ENCODE measurements at places on chromosomes 6 and 20.

- no peak for DNase-seq
Measured at GRCh38 chr6:4346659-4347333, 211.4 kb upstream of the ECI2 start.

DNA sequence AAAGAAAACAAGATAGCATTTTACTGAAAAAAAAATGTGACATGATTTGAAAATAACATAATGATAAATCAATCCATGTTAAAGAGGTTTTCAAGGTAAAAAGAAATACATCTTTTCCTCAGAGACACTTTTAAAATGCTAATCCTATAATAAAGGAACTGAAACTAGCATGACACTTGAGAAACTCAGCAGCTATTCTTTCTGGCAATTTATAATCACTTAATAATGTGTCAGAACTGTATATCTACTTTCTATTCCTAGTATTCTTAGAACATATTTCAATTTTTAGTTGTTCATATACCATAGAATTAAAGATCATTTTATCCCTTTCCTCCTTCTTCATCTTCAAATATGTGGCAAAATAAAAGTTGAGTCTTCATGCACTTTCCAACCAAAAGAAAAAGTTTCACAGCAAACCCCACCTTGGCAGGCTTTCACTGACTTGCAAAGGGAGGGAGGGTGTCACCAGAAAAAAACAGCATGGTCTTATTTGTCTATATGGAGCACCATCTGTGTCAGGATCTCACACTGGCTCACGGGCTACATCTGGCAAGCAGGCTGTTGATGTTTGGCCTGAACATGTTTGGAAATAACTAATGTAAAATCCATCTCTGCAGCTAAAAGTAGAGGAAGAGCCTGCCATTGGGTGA is 48.5 kb downstream of the FHL5 start:
- no peak for DNase-seq

- DNase-seq = no peak
Measured at GRCh38 chr6:24909241-24910216, 26.2 kb downstream of the RIPOR2 start.

DNA sequence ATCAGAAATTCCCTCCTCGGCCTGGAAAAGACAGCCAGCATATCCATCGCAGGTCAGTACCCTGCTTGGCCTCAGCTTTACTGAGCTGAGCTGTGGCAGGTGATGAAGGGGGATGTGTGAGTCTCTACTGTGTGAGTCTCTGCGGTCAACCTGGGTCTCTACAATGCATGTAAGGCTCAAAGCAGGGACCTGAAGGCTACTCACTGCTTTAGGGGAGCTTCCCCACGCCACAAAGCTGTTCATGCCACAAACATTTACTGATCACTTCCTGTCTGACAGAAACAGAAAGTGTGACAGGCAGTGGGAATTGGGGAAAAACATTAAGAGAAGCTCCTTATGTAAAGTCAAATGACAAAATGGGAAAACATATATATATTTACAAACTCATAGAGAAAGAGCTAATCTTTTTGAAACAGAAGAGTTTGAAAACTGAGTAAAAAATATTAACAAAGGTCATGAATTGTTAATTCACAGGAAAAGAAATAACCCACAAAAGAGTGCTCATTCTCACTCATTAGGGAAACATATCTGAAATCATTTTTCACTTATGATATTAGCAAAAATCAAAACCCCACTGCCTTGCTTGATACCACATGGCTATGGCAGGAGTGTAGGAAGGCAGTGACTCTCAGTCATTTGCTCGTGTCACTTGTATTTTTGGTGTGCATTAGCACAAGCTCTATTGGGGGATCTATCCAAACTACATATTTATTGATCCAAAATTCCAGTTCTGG is 5.8 kb downstream of the BTN3A3 start:
- peak; percentile 35 for DNase-seq

DNA sequence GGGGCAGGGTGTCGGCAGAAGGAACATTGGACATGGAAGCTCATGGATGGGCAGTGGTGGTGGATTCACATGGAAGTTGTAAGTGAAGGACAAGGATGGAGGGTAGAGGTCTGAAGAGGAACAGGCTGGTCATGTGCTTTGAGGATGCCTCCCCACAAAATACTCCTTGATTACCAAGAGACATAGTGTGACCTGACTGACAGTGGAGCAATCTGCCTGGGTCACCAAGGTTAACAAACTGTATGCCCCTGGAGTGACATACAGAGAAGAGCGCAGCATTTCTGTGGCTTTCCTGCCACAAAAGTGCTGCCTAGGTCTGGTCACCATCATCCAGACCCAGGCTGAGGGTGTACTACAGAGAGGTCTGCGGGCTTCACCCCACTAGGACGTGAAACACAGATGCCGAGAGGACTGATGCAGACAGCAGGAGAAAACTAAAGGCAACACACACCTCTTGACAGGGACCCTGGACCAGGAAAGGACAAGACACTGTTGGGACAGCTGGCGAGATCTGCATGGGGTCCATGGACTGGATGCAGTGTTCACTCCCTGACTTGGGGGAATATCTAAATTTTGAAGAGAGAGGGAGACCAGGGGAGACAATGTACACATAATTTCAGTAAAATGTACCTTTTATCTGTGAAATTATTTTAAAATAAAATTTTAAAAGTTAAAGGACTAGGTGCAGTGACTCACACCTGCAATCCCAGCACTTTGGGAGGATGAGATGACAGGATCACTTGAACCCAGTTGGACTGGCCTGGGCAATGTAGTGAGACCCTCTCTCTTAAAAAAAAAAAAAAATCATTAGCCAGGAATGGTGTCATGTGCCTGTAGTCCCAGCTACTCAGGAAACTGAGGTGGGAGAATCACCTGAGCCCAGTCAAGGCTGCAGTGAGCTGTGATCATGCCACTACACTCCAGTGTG is 64.9 kb downstream of the CSE1L start:
- no peak for DNase-seq

- no peak for DNase-seq
Measured at GRCh38 chr6:80163754-80164187, 57.3 kb downstream of the BCKDHB start.

- DNase-seq = no peak
Measured at GRCh38 chr6:5671601-5672559, 334.8 kb downstream of the NRN1 start.

DNA sequence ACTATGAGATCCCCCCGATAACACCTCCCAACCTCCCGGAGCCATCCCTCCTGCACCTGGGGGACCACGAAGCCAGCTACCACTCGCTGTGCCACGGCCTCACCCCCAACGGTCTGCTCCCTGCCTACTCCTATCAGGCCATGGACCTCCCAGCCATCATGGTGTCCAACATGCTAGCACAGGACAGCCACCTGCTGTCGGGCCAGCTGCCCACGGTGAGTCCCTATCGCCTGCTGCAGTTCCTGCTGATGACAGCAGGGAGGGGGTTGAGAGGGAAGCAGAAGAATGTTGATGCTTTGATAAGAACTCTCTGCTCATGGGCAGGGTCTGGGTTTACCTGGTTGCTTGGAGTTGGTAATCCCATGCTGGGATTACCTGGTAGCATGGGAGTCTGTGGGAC is 91.9 kb downstream of the TOX2 start:
- DNase-seq = no peak

- peak; percentile 32 for DNase-seq
Measured at GRCh38 chr6:31888276-31889258, 8.9 kb downstream of the EHMT2 start.

DNA sequence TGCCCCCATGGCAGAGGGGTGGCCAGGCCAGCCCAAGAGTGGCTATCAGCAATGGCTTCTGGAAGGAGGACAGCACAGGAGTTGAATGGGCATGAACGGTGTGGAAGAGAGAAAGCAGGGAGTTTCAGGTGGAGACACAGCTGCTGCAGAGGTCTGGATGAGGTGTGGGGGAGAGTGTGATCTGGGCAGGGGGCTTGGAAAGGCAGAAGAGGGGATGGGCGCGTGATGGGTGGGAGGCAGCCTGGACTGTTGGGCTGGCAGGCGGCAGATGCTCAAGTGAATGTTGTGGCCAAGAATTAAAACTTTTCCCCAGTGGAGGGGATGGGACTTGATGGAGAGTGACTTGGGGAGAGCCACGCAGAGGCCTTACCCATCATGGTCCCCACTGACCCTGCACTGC is 46.5 kb downstream of the TOX2 start:
- no peak for DNase-seq

GRCh38 chr20:9172851-9173250 is 104.0 kb downstream of the PLCB4 start:
- no peak for DNase-seq

GRCh38 chr20:8803065-8803464 is 265.8 kb upstream of the PLCB4 start:
- no peak for DNase-seq

GRCh38 chr20:49275216-49275615 is 2.6 kb downstream of the ZNFX1 start:
- no peak for DNase-seq

- peak; percentile 80 for DNase-seq
Measured at GRCh38 chr6:166275714-166276166, 32.5 kb downstream of the PRR18 start.

DNA sequence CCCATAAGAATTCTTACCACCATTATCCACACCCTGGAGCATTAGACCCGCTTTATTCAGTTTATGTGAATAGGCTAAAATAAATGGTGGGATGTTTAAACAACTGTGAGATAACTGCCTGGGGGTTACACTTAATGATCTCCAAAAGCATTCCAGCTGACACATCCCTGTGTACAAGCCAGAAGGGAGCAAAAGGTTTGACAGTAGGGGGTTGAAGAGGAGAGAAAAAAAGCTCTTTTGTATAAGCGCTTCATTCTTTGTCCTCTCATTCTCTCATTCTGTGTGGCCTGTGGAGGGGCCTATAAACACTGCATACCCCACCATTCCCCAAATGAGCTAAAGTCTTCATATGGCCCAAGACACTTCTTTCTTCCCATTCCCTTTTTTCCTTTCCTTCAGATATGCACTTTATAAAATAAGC is 30.8 kb upstream of the COL21A1 start:
- no peak for DNase-seq

DNA sequence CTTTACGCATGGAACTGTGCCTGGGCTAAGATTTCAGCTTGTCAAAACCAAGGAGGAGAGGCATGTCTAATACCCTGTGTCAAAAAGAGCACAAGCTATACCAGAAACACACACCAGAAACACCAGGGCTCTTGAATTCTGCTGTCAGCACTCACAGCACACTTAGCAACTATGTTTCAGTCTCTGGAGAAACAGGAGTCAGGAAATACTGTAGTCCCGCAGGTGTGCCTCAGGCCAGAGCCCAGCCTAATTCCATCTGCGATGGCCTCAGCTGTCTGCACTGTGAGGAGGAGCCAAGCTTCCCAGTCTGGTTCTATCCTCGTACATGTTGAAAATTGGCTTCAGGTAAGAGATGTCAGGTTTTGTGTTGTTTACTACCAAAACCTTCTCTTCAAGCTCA is 31.6 kb downstream of the MTRES1 start:
- no peak for DNase-seq

DNA sequence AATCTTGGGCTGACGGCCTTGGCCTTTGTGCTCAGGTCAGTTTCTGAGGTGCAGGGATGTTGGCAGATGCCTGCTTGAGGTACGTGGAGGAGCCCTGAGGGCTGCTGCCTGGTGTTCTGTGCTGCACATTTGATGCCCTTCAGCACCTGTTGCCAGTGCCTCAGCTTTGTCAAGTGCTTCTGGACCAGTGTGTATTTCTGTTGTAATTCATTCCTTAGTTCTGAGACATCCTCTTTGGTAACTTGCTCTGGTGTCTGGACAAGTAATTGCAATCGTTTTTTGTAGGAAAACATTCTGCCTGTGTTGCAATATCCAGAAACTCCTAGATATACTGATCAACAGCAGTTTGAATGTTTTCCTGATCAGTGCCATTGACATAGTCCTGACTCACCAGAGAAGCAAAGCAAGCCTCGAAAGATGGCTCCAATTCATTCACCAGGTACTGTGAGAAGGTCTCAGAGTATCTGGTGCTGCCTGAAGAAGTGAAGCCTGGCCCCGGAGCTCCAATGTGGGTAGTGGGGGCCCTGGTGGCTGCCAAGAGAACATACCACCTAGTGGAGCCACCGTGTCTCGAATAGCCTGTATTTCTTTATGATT is 26.7 kb downstream of the ZNF337 start:
- no peak for DNase-seq

- DNase-seq = no peak
Measured at GRCh38 chr6:142395768-142396231, 94.0 kb downstream of the ADGRG6 start.

GRCh38 chr6:113882336-113883022 is 25.3 kb downstream of the MARCKS start:
- no peak for DNase-seq

DNA sequence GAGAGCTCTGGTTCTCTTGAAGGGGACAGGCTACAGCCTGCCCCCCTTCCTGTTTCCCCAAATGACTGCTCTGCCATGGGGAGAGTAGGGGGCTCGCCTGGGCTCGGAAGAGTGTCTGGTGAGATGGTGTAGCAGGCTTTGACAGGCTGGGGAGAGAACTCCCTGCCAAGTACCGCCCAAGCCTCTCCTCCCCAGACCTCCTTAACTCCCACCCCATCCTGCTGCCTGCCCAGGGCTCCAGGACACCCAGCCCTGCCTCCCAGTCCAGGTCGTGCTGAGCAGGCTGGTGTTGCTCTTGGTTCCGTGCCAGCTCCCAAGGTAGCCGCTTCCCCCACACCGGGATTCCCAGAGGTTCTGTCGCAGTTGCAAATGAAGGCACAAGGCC is 9.8 kb downstream of the VEGFA start:
- no peak for DNase-seq

- DNase-seq = no peak
Measured at GRCh38 chr20:46268131-46268614, 40.1 kb downstream of the CDH22 start.

DNA sequence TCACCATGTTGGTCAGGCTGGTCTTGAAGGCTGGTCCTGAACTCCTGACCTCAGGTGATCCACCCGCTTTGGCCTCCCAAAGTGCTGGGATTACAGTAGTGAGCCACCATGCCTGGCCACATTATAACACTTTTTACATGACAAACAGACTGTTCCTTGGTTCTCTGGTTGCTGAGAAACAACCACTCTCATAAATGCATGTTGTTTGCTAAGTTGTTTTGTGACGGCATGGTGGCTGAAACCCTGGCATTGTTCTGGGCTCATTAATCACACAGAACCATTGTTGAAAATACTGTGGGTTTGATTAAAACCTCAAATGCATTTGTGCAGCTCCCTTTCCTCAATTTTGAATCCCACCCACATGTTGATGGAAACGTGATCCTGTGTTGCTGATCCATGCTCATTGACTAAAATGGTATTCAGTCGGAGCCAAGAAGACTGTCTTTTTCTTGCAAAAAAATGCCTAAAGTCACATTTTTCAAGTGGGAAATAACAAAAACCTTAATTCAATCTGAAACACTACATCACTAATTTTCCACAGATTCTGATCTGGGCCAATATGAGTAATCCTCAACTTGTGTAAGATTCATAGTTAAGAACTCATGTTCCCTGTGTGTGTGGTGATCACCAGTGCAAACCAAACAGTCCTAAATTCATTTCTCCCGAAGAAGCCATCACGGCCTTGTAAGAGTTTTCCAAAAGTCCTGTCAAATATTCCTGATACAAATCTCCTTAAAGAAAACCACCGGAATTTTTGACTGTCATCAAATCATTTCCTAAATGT is 132.8 kb downstream of the FNDC1 start:
- DNase-seq = no peak

- no peak for DNase-seq
Measured at GRCh38 chr6:44128020-44128917, 915 bp downstream of the TMEM63B start.

GRCh38 chr20:3786126-3786484 is 435 bp downstream of the CENPB start:
- no peak for DNase-seq

GRCh38 chr6:1817033-1817761 is 207.5 kb downstream of the FOXC1 start:
- DNase-seq = no peak

GRCh38 chr20:8951164-8951563 is 117.7 kb upstream of the PLCB4 start:
- DNase-seq = no peak
